ENCODE measurements at places on chromosomes 11 and 22.

GRCh38 chr11:692824-693414, 2.1 kb downstream of the DEAF1 start:
- no peak for DNase-seq

GRCh38 chr11:73394416-73395296, 18.5 kb downstream of the RELT start:
- no peak for DNase-seq

DNA sequence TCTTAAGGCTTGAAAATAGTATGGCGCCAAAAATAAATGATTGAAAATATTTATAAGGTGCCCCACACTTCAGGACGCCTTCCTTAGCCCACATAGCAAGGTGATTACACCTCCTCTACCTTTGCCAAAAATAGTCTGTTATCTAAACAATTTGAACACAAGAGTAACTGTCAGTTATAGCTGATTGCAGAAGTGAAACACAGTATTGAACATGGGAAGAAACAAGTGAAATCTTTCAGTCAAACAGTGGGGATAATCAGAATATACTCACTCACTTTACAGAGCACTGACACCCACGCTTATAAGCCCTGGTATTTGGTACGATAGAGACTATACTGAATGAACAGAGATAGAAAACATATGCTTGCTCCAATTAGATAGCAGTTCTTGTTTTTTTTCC, 203.1 kb downstream of the RAB38 start:
- no peak for DNase-seq

DNA sequence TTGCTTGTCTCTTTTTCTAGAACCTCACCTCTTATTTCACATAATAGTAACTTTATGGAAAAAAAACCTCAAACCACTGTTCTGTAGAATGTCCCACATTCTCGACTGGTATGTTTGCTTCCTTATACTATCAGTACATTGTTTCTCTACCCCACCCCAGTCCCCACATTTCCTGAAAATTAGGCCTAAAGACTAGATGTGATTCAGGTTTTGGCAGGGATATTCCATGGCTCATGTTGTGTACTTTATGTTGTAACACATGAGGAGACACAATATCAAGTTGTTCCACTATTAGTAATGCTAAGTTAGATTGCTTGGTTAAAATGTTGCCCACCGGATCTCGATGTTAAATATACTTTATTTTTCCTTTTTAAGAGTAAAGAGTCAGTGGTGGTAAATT, 34.7 kb downstream of the DDIAS start:
- DNase-seq, result no peak

GRCh38 chr22:41779929-41780505, 20.5 kb upstream of the CCDC134 start:
- no peak for DNase-seq

- no peak for DNase-seq
Measured at GRCh38 chr11:103779054-103779453, 257.4 kb upstream of the DDI1 start.

- peak; percentile 12 for DNase-seq
Measured at GRCh38 chr11:1820463-1821325, 14.1 kb upstream of the SYT8 start.

DNA sequence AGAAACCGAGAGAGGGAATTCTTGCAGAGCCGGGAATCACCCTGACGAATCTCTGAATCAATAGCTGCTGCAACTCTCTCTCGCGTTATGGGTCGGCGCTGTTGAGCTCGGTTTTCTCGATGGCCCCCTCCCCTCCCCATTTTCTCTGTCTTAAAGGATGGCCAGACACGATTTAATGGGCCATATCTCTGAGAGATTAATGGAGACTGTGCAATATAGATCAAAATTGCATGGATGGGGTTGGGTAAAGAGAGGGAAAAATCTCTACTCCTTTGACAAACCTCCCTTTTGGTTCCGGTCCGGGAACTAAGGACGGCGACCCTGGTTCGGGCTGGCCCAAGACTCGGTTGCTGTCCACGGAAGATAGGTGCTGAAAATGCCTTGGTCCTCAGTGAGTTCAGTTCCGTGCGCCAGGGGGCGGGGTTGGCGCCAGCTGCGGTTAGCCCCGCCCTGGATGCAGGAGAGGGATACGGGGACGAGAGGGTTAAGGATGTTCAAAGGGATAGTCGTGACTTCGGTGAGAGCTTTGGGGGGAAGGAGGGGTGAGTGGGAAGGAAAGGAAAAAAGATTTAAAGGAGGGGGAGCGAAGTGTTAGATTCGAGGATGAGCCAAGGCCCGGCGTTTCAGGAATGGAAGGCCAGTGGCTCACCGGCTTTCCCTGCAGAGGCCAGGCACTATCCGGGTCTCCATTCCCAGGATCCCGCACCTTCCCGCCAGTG, 103.6 kb upstream of the HSD17B12 start:
- no peak for DNase-seq
